SK-N-SH (cell line): ENCODE measurements at places on chromosomes 7 and 10. TPM values are rescaled to one million over a fixed set of nuclear protein-coding genes. Genes with fewer than 3 reads are reported as not detected.

NUP205 gene
- polyA plus RNA-seq, result 48.2 and 60.8 TPM in 2 replicates

ZNF425 gene
- 1.4 and 1.6 TPM in 2 replicates for polyA plus RNA-seq

DNA sequence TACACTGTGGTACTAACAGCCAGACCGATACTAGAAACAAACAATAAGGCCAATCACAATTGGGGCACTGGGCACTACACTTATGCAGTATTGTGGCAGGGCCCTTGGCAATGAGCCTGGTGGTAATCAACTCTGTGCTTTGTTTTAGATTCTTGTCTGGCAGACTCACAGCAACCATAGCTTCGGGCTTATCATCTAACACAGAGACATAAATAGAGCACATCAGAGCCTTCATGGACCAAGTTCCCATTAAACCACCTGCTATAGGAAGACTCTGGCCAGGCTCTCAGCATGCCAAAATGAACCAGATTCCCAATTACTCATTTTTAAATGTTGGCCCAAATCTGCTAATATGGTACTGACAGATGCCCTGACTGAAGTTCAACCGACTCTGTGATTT is 218.6 kb downstream of the DGKI start:
- DNase-seq, result peak; percentile 73

DNA sequence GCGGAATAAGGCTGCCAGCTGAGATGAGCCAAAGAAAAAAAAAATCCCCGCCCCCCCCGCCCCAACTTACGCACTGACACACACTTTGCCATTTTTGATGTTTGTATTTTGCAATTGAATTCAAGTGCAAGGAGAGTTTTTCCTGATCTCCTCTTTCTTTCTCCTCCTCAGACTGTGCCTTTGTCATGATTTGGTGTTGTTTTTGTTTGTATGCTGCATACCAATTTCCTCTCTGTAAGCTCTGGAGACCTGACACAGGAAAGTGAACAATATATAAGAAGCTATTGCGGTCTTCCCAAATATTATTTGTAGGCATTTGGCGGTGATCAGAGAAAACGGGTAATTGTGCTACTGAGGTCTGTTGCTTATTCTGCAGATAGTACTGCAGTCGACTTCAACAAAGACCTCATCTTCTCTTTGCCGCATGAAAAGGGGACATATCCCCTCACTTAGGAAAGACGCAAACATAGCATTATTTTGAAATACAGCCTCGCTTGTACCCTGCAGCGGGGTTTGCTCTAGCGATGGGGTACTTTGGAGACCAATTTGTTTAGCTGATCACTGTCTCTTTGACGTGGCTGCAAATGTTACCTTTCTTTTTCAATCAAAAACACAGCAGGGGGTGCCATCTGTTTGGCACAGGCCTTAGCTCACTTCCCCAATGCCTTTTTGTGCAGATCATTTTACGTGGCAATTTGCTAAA is 206.6 kb downstream of the SKAP2 start:
- DNase-seq, result no peak

GRCh38 chr10:120262857-120263547 is 194.0 kb upstream of the PLPP4 start:
- DNase-seq, result no peak

DNA sequence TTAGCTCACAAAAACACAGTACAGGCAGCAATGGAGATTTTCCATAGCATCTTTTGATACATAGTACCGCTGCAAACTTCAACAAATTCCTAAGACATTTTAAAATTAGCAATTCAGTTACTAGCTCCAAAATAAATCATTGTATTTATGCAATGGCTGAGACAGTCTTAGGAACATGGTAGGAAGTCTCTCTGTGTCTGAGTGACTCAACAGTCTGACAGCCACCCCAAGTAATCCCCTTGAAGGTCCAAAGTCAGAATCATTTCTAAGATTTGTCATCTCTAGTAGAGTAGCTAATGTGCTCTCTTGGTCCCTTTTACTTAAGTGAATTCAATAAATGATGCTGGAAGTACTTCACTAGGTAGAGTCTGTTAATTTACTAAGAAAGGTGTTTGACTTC is 93.8 kb upstream of the NOBOX start:
- DNase-seq, result no peak

DNA sequence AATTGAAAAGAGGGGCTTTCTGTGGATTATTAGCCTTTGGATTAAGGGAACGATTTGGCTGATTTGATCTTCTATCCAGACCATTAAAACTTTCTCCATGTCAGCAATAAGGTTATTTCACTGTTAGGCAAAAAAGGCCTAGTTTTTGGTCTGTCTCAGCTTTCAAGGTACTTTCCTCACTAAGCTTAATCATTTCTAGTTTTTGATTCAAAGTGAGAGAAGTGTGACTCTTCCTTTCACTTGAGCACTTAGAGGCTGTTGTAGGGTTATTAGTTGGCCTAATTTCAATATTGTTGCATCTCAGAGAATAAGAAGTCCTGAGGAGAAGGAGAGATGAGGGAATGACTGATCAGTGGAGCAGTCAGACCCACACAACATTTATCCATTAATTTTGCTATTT is 596.0 kb upstream of the TPK1 start:
- DNase-seq, result no peak

DNA sequence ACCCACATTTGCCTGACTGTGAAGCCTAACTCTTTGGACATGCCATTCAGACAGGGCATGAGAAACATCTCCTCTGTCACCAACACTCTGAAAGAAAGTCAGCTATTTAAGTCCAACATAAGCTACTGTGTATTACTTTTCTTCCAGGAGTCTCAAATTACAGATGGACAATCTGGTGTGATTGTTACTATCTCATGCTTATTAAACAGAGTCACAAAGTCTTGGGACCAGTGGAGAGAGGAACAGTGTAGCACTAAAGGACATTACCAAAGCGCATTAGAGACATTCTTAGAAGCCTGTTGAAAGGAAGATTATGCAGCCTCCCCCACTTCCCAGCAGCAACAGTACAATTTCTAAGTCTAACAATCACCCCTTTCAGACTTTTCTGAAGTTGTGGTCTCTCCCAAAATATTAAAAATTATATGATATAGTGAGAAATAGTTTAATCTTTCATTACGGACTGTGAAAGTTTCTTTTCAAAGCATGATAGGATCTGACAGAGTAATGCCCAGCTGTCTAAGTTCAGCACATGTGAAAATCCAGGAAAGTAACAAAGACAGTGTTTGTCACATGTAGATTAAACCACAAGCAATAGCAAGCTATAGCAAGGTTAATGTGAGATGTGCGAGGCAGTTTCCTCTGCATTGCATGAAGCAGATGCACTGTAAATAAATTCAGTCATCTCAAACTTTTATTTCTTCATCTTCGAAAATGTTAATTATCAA is 280.9 kb upstream of the FZD8 start:
- no peak for DNase-seq

DNA sequence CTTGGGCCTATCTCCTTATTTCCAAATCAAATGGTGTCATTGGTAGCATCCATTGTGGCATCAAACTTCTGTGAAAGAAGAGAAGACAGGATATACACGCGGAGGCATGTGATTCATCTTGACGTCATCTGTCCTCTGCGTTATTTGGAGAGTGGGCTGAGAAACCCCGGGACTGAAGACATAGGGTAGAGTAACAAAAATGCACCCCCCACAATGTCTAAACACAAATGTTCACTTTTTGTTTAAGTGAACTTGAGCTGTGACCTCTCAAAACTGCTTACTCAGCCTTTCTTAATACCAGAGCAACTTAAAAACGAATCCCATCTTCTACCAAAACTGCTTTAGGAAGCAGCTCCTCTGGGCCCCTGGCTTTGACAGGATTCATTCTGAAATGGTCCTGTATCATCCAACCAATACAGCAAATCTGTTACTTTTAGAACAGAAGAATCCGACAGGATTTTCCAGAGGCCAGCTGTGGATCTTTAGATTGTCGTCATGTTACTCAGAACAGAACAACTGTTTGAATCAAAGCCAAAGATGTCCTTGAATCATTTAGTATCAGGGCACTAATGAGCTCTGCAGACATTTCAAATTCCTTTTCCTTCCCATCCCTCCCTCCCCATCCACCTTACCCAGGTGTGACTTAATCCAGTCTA is 438.1 kb downstream of the SUGCT start:
- no peak for DNase-seq

GRCh38 chr10:88565072-88565471 is 18.0 kb downstream of the RNLS start:
- peak; percentile 22 for DNase-seq

DNA sequence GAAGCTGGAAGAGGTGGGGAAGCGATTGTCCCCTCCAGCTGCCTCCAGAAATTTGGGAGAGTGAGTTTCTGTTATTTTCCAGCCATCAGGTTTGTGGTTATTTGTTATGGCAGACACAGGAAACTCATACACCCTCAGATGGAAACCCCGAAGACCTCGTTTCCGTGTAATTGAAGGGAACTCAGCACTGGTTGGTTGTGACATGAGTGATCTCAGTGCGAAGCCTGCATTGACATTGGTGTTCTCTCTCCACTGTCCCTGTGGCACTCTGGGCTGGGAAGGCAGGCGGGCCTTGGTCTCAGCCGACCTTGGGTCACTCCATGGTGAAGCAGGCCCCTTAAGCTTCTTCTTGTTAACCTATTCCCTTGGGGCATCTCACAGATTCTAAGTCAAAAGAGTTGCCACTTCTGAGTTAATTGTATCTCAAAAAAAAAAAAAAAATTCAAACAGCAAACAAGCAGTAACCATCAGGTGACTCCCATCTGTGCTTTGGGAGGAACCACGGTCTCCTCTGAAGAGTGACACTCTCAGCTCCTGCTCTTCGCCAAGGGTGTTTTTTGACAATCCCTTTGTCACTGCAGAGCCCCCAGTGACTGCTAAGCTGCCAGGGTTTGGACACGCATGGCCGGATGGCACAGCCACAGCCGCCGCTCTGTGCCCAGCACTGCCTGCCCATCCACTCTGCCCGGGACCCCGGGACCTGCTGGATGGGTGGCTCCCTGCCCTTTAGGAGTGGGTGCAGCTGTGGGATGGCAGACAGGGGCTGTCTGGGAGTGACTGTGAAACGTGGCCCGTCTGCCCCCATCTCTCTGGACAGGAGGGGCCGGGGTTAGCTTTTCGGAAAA is 233.6 kb downstream of the PRPF18 start:
- no peak for DNase-seq

DNA sequence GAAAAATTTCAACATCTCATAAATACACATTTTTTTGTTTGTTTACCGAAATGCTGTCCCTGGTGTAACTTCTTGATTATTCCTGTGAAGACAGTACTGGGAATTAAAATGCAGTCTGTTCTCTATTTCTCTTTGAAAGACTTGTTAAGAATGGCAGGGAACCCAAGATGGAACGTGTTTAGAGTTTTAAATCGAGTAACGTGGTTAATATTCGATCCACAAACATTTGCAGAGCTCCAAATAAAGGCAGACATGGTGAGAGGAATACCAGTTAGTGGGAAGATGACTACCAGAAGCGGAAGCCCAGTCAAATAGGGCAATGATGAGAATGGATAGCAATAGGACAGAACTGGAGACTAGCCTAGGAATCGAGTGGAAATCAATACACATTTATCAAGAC is 6.7 kb downstream of the PON3 start:
- DNase-seq, result no peak
